Muscle of leg (tissue), 16 donors: ENCODE measurements at places on chromosomes 12 and 14. TPM values are rescaled to one million over a fixed set of nuclear protein-coding genes. Genes with fewer than 3 reads are reported as not detected.

SRP54 gene
- total RNA-seq = 47.5 TPM

PPP2R5E gene
- total RNA-seq = 14.2 TPM

DNA sequence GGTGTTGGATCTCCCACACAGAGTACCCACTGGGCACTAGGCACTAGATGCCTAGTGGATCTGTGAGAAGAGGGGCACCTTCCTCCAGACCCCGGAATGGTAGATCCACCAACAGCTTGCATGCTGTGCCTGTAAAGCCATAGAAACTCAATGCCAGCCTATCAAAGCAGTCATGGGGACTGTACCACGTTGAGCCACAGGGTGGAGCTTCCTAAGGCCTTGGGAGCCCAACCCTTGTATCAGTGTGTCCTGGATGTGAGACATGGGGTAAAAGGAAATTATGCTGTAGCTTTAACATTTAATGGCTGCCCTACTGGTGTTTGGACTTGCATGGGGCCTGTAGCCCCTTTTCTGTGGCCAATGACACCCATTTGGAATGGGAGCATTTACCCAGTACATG lies 1024.9 kb downstream of the TMEM121 start:
- no peak for DNase-seq
- no peaks in the 10 kb centered on the region for H3K4me1 ChIP-seq
- H3K27ac ChIP-seq = no peak overlapping the region
- no peak overlapping the region for H3K4me3 ChIP-seq
- H3K36me3 ChIP-seq = no peaks in the 10 kb centered on the region

DNA sequence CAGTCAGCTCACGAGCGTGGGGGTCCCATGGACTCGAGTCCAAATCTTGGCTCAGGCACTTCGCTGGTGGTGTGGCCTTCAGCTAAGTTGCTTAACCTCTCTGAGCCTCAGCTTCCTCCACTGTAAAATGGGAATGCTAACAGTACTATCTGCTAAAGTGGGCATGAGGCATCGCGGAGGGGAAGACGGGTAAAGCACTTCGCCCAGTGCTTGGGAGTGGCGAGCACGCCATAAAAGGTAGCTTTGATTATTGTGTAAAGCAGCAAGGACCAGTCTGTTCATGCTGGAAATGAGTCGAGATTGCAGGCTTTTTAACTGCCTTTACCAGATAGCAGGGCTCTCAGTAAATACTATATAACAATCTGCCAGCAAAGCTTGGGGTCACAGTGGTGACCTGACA lies 24.5 kb downstream of the HRK start:
- peaks cover 18% of the 10 kb centered on the region for H3K4me1 ChIP-seq
- H3K4me3 ChIP-seq = no peak overlapping the region

- no peak overlapping the region for H3K27ac ChIP-seq
- no peaks in the 10 kb centered on the region for H3K27me3 ChIP-seq
- no peak for DNase-seq
Measured at GRCh38 chr12:94200069-94200468, 51.7 kb downstream of the PLXNC1 start.

NELL2 gene
- total RNA-seq = 1.5 TPM

DNA sequence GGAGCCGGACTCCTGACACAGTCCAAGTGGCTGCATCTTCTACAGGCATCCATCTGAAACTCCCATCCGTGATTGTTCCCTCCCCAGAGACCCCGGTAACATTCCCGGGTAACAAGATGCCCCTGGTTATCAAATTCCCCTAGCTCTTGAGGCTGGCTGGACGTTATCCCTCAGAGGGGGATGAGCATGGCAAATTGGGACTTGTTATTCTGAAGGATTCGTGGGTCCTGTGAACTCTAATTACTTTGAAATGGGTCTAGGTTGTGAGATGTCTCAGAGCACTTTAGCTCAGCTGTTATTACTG lies 642 bp upstream of the PAN2 start:
- H3K4me1 ChIP-seq = peaks cover 13% of the 10 kb centered on the region
- H3K27me3 ChIP-seq = no peaks in the 10 kb centered on the region
- H3K4me3 ChIP-seq = peak overlapping the region; percentile 57
